Stimulated activated CD8-positive, alpha-beta memory T cell treated with anti-CD3 and anti-CD28 coated beads, Interleukin-2, amount 100 ng/mL, for 48 hours (primary cell): ENCODE measurements at places on chromosomes 2 and 18.
A peak's percentile ranks its signal among the peaks of the same experiment; 100 is the strongest.

GRCh38 chr2:81171447-81171846 lies 866.9 kb upstream of the LRRTM1 start:
- DNase-seq = no peak

GRCh38 chr2:228827056-228827700 lies 443.9 kb downstream of the PID1 start:
- no peak for DNase-seq

DNA sequence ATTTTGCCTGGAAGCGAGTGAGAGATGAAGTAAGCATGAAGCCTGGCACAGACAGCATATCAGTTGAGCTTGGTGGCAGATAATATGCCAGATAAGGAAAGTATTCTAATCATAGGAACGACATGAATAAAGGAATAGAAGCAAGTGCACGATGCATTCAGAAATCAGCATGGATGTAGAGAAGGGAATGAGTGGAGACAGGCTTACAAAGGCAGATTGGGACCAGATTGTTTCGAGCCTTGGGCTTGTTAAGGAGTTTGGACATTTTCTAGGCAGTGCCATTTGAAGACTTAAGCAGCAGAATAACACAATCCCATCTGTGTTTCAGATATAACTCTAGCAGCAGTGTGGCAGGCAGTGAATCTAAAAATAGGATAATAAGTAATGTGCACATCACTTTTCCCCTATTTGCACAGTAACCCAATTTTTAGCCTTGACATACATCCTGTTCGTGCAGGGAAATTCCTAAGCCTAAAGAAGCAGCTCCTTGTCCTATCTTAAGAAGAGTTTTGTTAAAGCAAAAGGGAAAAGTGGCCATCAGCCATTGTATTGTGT lies 450.2 kb downstream of the PLCL1 start:
- no peak for DNase-seq

DNA sequence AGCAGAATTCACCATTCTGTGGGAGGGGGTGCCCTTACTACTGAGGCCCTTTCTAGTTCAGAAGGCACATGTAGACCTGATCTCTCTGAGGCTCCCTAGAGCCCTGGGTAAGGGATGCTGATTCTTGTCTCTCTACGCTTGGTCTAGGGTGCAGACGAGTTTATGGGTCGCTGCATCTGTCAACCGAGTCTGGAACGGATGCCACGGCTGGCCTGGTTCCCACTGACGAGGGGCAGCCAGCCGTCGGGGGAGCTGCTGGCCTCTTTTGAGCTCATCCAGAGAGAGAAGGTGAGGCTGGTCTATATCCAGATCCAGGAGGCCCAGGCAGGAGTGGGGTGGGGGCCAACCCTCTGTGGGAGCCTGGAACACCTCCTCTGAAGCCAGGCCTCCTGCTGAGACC lies 147.2 kb downstream of the DYSF start:
- DNase-seq = no peak

- DNase-seq = no peak
Measured at GRCh38 chr2:232721261-232721660, 24.1 kb downstream of the GIGYF2 start.

DNA sequence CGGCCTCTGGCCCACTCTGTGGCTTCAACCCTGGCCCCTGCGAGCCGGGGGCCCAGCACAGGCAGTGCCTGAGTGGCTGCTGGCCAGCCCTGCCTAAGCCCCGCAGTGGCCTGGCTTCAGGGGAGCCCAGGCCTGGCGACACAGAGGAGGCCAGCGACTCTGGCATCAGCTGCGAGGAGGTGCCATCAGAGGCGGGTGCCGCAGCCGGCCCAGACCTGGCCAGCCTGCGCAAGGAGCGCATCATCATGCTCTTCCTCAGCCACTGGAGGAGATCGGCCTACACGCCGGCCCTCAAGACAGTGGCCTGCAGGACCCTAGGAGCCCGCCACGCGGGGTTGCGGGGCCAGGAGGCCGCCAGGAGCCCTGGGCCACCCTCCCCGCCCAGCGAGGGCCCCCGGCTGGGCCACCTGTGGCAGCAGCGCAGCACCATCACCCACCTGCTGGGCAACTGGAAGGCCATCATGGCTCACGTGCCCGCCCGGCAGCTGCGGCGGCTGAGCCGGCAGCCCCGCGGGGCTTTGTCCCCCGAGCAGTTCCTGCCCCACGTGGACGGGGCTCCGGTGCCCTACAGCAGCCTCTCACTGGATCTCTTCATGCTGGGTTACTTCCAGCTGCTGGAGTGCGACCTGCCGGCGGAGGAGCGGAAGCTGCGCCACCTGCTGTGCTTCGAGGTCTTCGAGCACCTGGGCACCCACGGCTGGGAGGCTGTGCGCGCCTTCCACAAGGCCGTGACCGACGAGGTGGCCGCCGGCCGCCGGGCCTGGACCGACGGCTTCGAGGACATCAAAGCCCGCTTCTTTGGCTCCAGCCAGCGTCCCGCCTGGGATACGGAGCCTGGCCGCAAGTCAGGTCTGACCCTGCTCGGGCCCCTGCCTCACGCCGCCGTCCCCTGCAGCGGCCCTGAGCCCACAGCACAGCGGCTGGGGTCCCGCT lies 7.5 kb upstream of the KLHL30 start:
- no peak for DNase-seq

DNA sequence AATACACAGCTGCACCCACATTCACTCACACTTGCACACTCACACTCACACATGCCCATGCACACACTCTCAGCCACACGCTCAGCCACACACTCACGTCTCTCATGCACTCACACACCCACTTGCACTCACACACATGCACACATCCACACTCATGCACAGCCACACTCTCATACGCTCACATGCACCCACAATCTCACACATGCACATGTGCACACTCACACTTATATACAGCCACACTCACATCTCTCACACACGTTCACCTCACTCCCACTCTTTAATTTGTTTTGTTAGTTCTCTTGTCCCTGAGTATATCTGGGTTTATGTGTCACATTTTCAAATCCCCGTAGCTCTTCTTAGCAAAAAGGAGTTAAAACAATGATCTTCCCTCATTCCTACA lies 114.9 kb downstream of the LRATD1 start:
- no peak for DNase-seq

- DNase-seq = peak; percentile 15
Measured at GRCh38 chr2:27133195-27133875, 1.1 kb downstream of the PREB start.

DNA sequence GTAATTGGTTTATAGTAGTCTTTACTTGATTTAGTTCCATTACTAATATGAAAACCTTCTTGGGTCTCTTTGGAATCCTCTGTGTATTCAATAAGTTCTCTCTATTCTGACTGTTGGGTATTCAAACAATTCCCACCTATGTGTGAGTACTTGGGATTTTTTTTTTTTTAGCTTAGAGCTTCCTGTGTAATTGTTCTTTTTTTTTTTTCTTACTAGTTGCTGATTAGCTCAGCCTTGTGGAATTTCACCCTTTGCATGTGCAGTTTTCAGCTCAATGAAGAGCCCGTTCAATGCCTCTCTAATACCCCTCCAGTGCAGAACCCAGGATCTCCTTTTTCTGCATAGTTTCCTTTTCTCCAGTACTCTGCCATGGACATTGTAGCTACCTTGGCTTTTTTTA lies 339.1 kb upstream of the GALNT5 start:
- DNase-seq = no peak

GRCh38 chr2:233974530-233975071 lies 57.4 kb downstream of the TRPM8 start:
- DNase-seq = no peak

GRCh38 chr18:8480506-8481328 lies 128.5 kb upstream of the RAB12 start:
- DNase-seq = no peak

DNA sequence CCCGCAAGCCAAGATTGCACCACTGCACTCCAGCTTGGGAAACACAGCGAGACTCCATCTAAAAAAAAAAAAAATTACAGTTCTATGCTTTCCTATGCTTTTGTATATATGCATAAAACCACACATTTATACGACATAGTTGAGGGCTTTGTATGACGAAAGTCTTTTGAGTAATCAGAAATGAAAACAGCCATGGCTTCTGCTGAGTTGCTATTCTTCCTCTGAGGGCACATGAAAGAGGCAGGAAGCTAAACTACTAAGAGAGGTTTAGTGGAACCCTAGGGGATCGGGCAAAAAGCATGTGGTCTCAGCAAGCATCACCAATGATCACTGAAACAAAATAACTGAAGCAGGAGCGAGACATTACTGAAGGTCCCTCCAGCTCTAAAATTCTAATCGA lies 99.6 kb downstream of the ZAP70 start:
- no peak for DNase-seq

DNA sequence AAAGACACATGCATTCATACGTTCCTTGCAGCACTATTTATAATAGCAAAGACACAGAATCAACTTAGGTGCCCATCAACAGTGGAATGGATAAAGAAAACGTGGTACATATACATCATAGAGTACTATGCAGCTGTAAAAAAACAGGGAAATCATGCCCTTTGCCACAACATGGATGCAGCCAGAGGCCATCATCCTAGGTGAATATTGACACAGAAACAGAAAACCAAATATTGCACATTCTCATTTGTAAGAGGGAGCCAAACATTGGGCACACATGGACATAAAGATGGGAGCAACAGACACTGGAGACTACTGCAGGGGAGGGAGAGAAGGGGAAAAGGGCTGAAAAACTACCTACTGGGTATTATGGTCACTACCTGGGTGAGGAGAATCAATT lies 73.5 kb downstream of the SESTD1 start:
- no peak for DNase-seq

DNA sequence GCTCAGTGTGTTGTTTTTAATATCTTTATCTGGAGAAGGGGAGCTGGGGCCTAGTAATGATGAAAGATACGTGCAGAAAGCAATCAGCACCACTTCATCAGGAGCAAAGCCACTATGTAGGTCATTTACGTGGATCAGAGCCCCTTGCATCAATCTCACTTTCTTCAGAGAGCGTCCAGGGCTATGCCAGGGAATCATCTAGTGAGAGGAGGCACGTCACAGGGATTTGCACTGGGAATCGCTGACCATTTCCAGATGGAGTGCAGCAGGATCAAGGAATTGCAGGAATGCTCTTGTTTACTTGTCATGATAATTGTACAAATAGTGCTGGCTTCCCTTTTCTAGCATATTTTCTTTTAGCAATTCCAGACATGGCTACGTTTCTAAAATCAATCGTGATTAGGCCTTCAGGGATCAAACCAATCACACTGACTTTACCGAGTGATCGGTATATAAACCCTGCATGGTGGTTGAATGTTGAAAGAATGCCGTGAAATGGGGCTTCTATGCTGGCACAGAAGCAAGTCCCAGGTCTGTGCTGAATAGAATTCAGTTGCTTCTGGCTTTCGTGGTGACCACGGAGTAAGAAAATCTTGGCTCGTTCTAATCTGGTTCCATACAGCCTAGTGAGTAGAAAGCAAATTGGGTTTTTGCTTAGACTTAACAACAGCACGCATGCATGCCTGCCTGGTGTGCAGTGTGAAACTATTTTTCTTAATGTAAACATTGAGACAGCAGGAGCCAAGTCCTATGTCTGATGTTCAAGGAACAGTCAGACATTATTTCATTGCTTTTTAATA lies 122.8 kb downstream of the TMEM200C start:
- no peak for DNase-seq

DNA sequence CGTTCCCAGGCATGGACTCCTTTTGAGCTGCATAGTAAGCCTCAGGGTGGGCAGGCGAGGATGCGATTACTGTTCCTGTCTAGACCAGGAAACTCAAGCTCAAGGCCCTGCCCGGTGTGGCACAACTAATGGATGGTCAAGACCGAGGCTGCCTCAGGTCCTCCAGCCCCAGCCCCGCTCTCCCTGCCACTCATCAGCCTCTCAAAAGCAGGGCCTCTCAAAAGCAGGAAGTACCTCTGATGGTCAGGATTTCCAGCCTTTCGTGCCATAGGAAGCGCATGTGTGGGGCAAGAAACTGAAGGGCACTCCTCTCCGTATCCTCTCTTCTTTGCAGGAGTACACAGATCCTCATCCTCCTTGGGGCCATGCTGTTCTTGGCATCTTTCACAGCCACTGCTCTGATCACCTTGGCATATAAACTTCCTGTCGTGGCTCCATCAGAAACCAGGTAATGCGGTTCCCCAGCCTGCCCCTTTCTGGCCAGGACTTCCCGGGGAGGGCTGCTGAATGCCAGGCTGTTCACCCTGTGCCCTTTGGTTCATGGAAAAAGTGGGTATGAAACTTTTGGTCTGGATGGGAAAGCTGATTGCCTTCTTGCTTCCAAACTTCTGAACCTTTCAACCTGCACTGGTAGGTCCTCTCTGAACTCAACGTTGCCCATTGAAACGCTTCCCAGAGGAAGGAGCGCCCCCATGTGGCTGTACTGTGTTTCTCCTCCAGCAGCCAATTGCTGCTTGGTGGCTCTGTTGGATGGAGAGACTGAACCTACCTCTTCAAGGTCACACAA lies 82.8 kb upstream of the SEC11C start:
- DNase-seq = peak; percentile 60

GRCh38 chr2:105344704-105345345 lies 7.5 kb downstream of the C2orf49 start:
- no peak for DNase-seq

- no peak for DNase-seq
Measured at GRCh38 chr2:4515871-4516761, 812.7 kb downstream of the DCDC2C start.

DNA sequence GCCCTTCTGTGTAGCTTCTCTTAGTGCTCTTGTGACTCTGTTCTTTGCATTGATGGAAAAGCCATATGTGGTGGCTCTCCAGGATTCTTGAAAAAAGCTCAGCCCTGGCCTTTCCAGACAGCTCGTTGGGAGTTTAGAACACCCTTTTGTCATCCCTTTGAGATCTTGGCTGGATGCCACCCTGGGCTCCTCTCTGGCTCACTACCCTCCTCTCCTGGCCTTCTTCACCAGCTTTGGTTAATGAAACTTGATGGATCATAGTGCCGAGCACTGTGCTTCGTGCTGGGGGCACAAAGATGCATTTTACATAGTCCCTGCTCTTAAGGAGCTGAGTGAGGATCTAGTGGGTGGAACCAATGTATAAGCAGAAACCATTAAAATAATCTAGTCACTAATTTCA lies 15.6 kb upstream of the FHOD3 start:
- DNase-seq = no peak

- DNase-seq = no peak
Measured at GRCh38 chr18:77544792-77545191, 295.1 kb downstream of the GALR1 start.

GRCh38 chr2:218648088-218648786 lies 11.2 kb downstream of the ZNF142 start:
- DNase-seq = peak; percentile 17

- peak; percentile 24 for DNase-seq
Measured at GRCh38 chr2:239934571-239935171, 90.5 kb downstream of the NDUFA10 start.

GRCh38 chr18:74257083-74257482 lies 34.7 kb downstream of the CYB5A start:
- no peak for DNase-seq
